ENCODE measurements at places on chromosomes 5 and 9.

DNA sequence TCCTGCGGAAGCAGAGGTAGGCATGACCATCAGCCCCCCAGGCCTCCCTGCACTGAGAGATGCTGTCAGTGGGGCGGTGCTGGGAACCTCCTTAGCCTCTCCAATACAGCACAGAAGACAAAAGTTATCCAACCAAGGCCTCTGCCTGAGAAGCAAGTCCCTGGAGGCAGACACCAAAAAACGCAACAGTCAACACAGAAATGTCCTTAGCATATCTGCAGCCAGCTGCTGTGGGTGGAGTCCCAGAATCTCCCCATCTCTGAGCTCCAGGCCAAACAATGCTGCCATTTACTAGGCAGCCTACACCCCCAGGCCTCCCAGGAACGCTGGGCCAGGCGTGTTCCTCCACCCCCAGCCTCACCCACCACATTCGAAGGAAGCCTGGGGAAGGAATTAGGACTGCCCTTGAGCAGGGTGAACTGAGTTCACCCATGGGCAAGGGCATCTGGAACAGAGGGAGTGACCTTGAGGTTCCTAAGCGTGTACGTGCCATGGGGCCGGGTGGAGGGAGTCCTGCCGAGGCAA lies 43.7 kb downstream of the STK10 start:
- DNase-seq, result no peak

DNA sequence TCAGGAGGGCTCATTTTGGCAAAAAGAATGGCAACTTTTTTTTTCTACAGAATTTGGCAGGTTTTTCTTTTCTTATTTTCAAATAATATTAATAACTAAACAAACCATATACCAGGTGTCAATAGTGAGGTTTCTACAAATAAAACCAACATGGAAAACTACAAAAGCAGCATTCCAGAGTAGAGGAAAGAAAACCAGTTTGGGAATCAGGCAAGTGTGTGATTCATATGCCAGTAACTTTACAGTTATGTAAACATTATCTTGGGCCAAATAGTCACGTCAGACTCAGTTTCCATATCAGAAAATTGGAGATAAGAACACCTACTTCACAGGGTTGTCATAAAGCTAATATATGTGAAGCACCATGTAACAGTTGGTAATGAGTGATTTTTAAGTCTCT lies 51.7 kb downstream of the FBXW11 start:
- DNase-seq, result no peak

DNA sequence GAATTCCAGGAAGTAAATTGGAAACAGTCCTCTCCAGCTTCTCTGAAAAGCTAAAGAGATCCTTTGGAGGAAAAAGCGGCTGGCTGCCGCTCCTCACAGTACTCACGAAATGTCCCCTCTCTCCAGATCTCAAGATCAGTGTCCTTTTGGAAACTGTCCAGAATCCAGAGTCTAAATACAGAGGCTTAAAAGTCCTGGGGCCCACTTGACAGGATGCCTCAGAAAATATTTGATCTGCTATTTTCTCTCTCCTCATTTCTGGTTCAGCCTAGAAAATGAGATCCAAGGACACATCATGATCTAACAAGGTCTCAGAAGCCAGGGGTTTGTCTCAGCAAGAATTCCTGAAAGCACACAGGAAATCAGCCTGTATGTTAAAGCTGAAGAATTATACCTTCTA lies 7.2 kb downstream of the C1QTNF2 start:
- DNase-seq, result no peak

GRCh38 chr9:122364783-122365150 lies 6.1 kb upstream of the PTGS1 start:
- no peak for DNase-seq

- no peak for DNase-seq
These were observed 31.3 kb downstream of the USP20 start for GRCh38 chr9:129866394-129867135.

DNA sequence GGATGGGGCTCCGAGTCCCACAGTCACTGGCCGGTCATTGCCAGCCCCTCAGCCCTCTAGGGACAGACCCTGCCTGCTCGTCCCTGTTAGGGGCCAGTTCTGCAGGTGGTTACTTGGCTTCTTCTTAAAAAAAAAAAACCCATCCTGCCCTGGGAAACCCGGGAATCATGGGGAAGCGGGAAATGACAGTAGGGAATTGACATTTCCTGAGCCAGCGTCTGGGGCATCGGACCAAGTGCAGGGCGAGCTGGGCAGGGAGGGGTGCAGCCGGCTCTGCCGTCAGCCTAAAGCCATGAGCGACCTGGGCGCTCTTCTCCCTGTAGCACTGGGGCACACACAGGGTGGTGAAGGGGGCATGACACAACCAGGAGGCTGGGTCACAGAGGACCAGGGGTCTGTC lies 66.6 kb downstream of the RXRA start:
- no peak for DNase-seq

DNA sequence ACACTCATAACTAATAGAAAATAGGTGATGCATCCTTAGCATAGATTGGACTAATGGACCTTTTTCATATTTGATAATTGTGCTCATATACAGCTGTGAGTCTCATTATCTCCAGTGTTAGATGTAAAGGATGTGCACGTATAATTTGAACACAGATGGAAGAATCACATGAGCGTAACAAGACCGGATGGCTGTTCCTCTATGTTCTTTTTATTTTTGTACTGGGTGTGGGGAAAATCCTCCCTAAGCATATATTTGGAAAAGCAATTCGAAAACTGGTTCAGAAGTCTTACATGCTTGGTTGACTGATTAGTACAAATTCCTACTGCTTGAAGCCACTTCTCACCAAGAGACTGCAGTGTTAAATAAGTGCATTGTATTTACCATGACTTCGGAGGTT lies 230.2 kb downstream of the AOPEP start:
- DNase-seq, result no peak

GRCh38 chr9:125644819-125645507 lies 62.0 kb downstream of the MAPKAP1 start:
- no peak for DNase-seq

DNA sequence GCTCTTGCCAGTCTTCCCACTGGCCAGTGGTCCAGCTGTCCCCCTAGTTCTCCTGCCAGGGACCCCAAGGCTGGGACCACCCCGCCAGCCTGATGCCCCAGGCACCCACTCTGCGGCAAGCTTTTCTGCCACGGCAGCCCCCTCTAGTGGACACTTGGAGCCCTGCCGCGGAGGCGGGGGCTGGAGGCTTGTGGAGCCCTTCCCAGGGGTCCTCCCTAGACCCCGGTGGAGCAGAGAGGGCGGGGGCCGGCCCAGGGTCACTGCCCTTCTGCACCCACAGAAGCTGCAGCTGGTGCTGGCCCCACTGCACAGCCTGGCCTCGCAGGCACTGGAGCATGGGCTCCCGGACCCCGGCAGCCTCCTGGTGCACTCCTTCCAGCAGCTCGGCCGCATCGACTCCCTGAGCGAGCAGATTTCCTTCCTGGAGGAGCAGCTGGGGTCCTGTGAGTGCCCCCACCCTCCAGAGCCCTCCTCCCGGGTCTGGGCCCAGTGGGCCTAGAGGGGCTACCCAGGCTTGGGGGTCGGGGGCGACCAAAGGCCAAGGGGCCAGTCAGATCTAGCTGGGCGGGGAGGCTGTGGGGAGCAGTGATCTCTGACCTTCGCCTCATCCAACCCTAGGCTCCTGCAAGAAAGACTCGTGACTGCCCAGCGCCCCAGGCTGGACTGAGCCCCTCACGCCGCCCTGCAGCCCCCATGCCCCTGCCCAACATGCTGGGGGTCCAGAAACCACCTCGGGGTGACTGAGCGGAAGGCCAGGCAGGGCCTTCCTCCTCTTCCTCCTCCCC lies 9.1 kb downstream of the EGFL7 start:
- no peak for DNase-seq

Data from memory B cell (primary cell).